ENCODE measurements at places on chromosomes 5 and 9.
A peak's percentile ranks its signal among the peaks of the same experiment; 100 is the strongest.

- no peak for DNase-seq
Observed at GRCh38 chr9:123541411-123541810, 185.4 kb downstream of the CRB2 start.

DNA sequence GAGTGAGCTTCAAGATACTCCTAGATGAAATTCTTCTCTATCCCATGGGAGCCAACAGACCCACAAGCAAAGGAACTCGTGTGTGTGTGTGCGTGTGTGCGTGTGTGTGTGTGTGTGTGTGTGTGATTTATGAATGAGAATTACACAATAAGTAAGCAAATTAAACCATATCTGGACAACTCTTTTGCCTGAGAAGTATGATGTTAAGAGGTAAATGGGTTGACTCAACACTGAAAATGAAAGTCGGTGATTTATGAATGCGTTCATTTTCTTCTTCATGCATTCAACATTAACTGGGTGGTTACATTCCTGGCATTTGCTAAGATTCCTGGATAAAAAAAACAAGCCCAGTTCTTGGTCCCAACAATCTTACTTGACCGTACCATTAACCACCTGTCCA, 171.3 kb upstream of the ZNF462 start:
- no peak for DNase-seq

GRCh38 chr9:16515879-16516301, 354.6 kb downstream of the BNC2 start:
- DNase-seq = no peak

- no peak for DNase-seq
Observed at GRCh38 chr5:171911152-171911551, 95.3 kb downstream of the FBXW11 start.

- DNase-seq = no peak
Observed at GRCh38 chr5:123097871-123098735, 9.1 kb downstream of the PRDM6 start.

DNA sequence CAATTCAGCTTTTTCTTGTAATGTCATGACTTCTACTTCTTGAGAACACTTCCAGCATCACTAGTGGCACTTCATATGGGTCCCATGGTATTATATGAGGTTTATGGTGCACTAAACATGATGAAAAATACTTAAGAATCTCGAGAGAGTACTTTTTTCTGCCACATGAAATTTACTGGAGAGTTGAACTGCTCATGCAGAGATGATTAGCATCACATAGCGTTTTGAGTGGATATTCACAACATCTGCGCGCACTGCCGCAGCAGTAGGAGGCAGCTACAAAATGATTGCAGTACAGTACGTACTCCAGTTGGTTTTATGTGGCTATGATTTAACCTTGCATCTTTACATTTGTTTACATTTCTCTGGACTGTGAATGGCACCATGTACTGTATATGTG, 14.7 kb downstream of the RAD1 start:
- peak; percentile 74 for DNase-seq

DNA sequence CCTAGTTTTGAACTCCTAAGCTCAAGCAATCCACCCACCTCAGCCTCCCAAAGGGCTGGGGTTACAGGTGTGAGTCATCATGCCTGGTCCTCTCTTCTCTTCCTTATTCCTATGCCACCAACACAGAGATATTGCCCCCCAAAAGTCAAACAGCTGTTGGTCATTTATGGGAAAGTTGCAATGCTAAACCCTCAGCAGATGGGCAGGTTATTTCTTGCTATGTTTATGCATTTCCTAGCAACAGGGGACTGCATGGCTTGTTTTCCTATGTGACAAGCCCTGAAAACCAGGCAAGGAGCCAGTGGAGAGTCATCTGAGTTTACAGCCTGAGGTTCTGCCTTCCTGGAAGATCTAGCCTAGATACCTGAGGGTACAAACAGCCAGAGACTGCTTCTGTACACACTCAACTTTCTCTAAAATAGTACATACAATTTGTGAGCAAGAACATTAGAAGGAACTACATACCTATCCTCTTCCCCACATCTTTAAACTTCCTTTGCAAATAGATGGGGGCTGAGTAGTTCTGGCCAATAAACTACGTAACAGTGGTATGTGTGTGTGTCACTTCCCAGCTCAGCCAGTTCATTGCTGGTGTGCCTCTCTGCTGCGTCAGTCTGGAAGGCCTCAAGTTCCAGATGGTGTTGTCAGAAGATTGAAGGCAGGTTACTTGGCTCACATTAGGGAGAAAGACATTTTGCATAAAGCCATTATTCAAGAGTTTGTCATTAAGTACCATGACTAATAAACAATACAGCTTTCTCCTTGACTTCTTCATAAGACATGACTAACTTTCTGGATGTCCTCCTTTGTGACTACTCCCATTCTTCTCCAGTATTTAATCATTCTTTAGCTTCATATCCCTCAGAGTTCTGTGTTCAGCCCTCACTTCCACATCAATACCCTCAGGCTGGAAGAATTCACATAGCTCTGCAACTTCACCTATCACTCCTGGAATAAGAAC, 65.3 kb downstream of the CSNK1A1 start:
- no peak for DNase-seq

DNA sequence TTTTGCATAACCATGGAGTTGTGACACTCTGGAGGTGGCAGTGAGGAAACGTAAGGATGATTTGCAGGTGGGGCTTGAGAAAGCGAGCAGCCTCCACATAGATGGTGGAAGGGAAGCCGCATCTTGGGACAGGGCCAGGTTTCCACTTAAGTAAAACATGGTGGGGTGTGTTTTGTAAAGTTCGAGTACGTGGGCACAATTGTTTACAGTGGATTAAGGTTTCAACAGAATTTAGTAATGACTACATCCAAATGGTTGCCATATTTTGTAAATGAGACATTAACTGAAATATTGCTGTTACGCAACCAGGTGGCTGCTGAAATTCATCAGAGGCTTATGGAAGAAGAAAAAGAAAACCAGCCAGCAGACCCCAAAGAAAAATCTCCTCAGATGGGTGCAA, 85.4 kb upstream of the IL7R start:
- no peak for DNase-seq

DNA sequence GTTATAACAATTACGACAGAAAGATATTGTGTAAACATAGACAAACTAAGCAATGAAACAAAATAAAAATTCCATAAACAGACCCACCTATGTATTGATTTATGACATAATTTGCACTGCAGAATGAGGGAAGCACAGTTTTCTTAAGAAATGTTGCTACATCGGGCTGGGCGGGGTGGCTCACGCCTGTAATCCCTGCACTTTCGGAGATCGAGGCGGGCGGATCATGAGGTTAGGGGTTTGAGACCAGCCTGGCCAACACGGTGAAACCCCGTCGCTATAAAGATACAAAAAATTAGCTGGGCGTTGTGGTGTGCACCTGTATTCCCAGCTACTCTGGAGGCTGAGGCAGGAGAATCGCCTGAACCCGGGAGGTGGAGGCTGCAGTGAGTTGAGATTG, 1344.4 kb upstream of the WWC1 start:
- no peak for DNase-seq

DNA sequence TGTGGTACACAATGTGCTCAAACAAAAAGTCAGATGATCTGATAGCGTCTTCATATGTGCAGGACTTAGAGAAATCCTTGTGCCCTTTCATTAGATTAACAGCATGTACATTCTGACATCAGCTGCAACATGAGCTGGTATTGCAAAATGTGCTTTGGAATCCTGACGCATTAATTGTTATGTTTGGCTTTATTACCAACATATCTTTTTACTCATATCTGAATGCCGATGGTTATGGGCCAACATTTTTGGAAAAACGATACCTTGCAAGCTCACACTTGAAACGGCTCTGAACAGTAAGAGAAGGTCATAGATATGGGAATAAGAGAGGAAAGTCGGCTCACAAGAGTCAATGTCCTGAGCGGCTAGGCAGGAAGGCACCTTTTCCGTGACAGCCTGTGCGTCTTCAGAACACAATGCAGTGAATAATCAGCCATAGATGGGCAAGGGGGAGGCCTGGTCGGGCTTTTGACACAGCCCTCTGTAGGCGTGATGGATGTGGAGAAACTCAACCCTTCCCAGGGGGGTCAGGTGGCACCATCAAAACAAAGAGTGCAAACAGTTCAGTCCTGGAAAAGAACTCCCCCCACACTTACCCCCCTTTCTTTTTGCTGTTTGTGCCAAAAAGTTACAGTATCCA, 36.4 kb upstream of the GAS1 start:
- no peak for DNase-seq

GRCh38 chr5:36932699-36933098, 56.1 kb downstream of the NIPBL start:
- DNase-seq = no peak
